NCI-H1417 treated with DMSO at 0.1 percent for 48 hours (cell line): ENCODE measurements at places on chromosomes 1 and 21.

- no peak for DNase-seq
Observed at GRCh38 chr1:84319662-84320061, 18.2 kb downstream of the SAMD13 start.

DNA sequence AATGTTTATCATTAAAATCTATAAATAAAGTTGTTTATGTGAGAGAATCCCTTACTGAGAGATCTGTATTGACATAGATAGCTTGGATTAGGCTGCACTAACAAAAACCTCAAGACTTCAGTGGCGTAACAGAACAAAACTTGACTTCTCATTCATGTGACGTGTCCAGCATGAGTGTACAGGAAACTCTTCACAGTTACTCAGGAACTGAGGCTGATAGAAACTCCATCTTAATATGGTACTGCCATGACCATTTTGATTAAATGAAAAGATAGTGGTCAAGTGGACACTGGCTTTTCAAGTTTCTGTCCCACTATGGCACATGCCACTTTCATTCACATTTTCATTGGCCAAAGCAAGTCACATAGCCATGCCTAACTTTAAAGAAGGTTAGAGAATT, 3.7 kb downstream of the ST3GAL3 start:
- no peak for DNase-seq

GRCh38 chr1:168688644-168689326, 40.2 kb downstream of the DPT start:
- peak; percentile 44 for DNase-seq

DNA sequence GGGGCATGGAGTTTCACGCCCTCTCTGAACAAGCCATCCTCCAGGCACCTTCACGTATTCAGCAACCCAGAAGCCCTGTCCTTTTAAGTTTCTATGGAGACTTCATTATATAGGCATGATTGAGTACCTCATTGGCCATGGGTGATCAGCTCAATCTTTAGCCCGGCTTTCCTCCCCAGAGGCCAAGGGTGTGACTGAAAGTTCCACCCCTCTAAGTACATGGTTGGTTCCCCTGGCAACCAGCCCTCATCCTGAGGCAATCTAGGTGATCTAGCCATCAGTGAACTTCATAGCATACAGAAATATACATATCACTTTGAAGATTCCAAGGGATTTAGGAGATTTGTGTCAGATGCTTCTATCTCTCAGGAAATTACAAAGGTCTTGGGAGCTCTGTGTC, 21.3 kb upstream of the DHX9 start:
- DNase-seq = no peak

GRCh38 chr1:119978018-119978505, 81.7 kb upstream of the ADAM30 start:
- no peak for DNase-seq
